ENCODE measurements at places on chromosomes 5 and 9.

GRCh38 chr9:107462691-107463090 is 26.9 kb downstream of the KLF4 start:
- DNase-seq = no peak

DNA sequence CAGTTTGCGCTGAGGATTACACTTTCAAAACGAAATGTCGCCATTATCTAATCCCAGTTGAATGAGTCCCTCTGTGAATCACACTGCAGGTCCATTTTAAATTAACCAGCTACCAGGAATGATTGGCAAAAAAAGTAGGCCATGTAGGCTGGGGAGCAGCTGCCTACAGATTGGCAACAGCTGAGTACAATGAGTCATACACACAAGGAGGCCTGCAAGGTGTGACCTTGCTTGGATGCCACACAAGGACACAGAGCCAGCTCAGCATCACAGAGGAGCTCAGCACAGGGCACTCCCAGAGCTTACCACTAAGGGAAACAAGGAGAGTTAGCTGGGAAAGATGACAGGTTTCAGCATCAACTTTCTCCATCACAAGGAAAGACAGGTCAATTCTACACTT is 12.9 kb downstream of the HAVCR1 start:
- DNase-seq = no peak

DNA sequence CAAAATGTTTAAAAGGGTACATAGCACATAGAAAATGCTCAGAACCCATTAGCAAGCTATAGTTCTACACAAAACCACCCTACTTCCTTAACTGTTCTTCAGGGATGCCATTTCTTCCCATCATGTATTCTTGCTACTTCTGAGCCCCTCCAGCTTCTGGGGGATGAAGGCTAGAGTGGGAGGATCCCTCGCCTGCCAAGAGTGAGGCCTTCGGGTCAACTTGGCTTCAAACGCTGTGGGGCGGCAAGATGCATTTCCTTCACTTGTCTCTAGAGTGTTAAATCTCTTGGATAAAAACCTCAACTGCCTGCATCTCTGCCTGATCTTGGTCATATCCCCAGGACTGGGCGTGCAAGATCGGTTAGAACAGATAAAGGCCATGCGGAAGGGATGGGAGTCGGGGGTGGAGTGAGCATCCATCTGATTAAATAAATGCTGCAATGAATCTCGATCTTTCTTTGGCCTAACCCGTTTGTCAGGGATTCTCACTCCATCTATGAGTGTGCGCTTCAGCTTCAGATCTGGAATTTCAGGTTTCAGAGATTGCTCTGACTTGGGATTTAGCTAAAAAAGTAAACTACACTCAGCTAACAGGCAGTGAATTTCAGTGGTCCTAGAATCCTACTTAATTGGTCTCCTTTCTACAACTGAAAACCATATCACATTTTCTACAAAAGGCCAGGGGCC is 118.0 kb upstream of the PANK3 start:
- DNase-seq = no peak

DNA sequence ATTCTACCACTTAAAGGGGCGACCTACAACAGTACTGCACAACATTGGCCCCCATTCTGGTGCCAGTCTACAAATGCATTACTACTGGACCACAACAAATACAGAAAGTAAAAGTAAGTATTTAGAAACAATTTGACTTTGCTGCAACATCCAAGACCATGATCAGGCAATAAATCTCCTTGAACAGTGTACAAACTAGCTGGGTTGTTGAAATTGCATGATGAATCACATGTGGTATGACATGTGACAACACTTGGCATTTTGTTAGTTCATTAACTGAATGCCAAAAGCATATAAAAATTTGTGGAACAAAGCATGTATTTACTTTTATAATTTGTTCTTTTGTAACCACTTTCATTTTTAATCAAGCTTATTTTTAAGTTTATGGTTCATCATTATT is 270.5 kb downstream of the NFIB start:
- DNase-seq = no peak

- DNase-seq = peak; percentile 7
These were observed 27.9 kb upstream of the ITGA2 start for GRCh38 chr5:52961274-52961681.

DNA sequence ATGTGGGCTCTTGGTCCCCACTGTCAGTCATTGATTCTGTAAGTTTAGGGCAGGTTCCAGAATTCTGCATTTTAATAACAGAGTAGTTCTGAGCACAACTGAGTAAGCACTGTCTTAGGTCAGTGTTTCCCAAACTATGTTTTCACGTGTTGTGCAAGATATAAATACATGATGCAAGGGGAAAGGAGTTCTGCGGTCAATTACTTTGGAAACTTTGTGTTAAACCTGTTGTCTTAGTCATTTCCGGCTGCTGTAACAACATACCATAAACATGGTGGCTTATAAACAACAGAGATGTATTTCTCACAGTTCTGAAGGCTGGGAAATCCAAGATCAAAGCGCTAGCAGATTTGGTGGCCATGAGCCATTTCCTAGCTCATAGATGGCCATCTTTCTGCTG is 69.8 kb downstream of the EQTN start:
- DNase-seq = no peak

- DNase-seq = no peak
These were observed 122.6 kb upstream of the IQGAP2 start for GRCh38 chr5:76280494-76280893.

DNA sequence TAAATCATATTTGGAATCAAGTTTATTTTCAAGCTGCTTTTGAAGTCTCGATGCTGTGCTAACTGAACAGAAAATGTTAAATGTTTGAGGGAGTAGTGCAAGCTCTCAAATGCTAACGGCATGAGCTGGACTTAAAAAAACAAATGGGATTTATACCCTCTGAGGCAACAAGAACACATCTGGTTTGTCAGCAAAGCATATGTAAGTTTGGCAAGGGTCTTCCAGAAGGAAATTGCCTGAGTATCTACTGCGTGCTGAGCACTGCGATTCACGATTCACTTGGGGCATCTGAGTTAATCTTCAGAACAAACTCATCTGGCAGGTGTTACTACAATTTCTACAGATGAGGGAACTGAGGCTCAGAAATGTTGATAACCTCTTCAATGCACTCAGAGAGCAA is 98.4 kb upstream of the C9orf72 start:
- DNase-seq = no peak

GRCh38 chr5:7844901-7845300 is 6.0 kb downstream of the CFAP90 start:
- no peak for DNase-seq

DNA sequence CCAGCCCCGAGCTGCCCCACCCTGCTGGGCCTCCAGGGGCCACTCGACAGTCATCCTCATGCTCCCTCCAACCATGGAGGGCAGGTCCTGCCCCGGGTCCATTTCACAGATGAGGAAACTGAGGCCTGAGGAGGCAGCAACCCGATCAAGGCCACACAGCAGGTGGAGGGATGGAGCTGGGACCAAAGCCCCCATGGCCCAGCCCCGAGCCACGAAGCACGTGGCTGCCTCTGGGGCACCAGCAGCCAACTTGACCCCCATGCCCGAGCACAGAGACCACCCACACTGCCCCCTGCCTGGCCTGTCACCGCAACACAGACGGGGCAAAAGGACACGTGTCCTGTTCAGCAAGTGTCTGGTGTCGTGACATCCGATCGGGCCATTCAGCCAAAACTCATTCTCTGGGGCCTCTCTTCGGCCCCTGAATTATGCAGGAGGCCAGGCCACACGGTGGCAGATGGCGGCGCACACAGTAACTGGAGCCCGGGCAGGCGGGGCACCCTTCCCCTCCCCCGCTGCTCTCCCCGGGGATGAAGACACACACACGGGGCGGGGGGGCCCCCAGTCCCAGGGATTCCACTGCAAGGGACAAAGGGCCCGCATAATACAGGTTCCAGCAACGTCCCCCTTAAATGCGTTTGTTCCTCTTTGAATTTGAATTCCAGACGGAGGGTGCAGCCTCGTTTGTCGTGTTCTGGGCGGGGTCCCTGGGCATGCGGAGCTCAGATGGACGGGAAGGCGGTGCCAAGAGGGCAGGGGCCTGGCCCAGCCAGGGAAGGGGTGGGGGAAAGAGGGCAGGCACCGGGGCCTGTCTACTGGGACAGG is 29.4 kb upstream of the TMEM250 start:
- DNase-seq = no peak

DNA sequence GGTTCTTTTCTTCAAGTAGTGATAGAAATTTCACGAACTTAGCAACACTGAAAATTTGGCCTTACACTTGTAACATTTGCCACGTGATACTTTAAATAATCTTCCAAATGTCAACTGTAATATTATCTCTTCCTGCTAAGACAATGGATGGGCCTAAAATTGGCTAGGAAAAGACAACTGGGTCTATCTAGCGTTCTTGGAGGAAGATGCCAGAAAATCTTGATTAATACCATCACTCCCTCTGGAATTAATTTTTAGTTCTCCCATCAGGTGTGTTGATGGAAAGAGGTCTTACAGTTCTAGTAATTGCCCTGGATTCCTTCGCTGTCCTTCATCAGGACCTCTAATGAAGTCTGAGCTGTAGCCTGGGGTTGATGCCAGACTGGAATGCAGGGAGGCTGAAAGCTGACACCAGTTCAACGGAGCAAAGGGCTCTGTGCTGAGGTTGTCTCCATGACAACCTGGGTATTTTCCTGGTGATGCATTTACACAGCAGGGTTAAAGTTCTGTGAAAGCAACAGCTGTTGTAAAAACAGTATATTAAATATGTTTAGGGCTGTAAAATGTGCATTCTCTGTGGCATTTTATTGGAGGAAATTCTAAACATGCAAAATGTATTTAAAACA is 92.3 kb downstream of the GAS1 start:
- no peak for DNase-seq

DNA sequence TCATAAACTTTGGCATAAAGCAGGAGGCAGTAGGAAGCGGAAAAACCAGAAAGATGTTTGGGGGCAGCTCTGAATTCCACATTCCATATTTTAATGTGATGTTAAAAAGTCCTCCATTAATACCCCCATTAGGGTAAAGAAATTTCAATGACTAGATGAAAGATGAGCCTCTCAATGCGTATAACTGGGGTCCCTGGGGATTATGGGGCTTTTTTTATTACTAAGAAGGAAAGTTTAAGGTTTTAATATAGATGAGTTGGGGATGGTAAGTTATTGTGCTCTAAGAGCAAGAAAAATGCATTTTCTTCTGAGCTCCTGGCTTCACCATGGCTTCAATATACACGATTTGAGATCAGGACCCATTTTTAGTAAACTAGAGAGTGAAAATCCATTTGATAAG is 321.9 kb downstream of the CDK5RAP2 start:
- DNase-seq = no peak

DNA sequence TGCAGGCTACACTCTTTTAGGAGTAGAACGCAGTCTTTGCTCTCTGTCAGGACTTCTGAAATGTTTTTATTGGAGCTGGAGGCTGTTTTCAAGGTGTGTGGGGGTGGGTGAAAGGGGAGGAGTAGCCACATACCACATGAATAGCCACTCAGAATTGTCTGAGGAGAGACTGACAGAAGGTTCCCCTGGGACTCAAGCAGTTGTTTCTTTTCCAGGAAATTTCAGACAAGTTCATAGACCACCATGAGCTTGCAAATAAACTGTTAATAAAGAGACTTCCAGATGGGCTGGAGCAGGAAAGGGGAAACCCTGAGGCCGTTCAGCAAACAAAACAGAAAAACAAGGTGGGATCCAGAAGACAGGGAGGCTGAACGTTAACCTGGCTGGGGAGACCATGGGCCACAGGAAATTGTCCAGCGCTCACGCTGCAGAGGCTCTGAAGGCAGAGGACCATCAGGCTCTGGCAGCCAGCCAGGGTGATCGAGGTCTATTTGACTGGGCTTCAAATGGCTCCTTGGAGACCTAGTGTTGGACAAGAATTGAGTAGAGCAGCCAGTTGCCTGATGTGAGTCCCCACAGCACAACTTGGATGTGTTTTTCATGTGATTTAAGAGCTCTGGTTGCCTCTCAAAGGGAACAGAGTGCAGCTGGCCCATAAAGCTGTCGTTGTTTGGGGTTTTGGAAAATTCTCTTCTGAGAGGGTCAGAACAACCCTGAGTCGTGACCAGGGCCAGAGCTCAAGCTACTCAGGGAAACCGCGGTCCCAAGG is 159.2 kb upstream of the RAI14 start:
- DNase-seq = peak; percentile 40

DNA sequence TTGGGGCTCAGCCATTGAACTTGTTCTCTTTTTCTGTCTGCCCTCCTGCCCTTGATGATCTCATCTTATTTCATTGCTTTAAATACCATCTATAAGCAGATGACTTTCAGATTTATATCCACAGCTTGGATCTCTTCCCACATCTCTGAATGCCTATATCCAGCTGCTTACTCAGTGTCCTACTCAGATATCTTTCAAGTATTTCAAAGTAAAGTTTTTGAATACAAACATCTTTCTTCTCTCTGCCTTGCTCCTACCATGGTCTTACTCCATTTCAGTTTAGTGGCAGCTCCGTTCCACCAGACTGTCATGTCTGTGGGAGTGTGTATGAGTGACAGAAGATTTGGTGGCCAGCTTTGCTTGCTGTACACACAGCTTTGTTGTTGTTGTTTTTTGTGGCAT is 59.7 kb downstream of the ERBIN start:
- DNase-seq = no peak

GRCh38 chr9:22307013-22307711 is 139.5 kb upstream of the DMRTA1 start:
- peak; percentile 24 for DNase-seq

- DNase-seq = no peak
These were observed 227.3 kb downstream of the NMUR2 start for GRCh38 chr5:152177626-152178349.

- no peak for DNase-seq
These were observed 52.2 kb upstream of the TUT7 start for GRCh38 chr9:86406366-86406765.

DNA sequence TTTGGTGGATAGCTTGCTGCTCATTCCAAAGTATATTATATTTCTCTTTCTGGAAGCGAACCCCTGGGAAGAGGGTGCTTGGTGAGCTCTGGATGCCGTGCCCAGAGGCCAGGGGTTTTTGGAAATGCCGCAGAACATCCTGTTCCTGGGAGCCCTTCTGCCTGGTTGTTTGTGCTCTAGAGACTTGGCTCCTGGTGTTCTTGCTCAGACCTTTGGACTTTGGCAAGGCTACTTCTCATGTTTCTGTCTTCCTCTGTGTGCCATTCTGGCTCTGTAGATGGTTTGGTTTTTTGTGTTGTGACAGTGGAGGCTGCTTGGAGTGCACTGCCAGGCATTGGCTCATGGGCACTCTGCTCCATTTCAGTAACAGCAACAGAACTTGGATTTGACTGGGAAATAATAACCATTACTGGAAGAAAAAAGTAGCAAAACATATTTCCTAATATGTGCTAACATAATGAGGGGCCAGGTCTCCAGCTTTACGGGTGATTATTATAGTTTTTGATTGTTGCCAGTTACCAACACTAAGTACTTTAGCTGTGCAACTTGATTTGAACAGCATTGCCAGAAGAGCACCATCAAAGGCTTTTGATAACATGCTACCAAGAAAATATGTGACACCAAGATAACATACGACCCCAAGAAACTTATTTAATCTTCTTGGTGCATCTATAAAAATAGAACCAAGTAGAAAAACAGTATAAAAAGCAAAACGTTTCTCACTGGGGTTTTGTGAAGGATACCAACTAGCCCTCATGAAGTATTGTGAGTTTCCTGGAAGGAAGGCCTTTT is 94.2 kb downstream of the PCSK1 start:
- DNase-seq = no peak
